GM19239 (cell line): ENCODE measurements at places on chromosomes 1 and 21.

GRCh38 chr1:40665335-40666171 lies at the start of gene RIMS3:
Gene RIMS3 (minus strand): TSS chr1:40665682. CDS start chr1:40641925, 23,757 bp downstream.
- peak; percentile 90 for DNase-seq

- peak; percentile 26 for DNase-seq
These were observed 50.5 kb upstream of the GFI1 start for GRCh38 chr1:92536980-92537884.

- no peak for DNase-seq
These were observed 76.4 kb downstream of the TGFB2 start for GRCh38 chr1:218421531-218421930.

- DNase-seq = no peak
These were observed 93.5 kb upstream of the SIM2 start for GRCh38 chr21:36605426-36605825.

DNA sequence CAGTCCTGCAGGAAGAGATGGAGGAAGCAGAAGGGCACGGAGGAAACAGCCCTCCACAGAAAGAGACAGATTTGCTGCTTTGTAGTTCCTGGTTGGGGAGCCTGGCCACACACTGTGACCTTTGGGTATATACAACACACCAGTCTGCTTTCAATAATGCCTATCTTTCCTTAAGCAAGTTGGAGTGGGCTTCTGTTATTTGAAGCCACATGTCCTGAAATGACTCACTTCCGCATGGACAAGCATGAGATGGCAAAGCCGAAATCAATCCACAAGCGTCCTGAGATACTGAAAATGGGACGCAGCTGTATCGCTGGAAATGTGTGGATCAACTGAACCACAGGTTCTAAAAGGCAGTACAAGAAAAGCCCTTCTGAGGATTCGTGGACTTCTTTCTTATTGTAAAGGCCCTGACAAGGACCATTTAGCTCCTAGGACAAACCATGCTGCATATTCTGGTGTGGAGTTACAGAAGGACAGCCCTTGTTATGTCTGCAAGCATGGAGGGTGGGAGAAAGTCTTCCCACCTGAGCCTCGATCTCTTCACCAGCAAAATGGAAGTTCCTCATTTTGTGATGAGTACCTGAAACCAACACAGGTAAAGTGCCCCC lies 22.7 kb upstream of the FHAD1 start:
- no peak for DNase-seq

DNA sequence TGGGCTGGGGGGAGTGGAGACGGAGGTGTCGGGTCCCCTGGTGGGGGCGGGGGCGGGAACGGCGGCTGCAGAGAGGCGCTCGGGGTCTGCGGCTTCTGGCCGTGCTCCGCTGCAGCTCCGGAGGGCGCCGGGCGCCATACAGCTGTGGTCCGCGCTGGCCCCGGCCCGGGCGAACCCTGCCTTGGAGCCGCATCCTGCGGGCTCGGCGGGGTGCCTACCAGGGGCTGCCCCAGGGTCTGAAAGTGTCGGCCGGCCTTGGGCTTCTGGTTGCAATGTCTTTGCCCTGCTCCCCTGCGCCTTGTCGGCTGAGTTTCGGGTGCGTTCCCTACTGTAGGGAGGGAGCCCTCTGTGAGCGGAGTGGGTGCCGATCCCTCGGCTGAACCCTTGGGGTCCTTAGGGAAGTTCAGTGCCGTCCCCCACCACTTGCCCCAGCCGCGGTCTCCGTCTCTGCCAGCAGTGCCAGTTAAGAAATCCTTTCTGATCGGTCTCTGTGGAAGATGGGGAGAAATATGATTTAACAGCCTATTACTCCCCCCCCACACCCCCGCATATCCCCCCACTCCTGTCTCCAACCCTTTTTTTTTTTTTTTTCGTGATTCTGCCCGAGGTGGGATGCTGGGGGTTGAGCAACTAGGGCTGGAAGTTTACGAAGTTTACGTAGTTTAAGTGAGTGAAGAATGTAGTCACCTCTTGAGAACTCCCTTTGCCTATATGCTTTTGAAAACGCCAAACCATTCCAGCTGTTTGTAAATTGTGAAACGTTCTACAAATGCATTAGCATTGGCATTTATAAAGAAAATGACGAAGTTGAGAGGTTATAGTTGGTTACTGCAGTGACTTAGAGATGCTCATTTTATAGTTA lies 588 bp downstream of the NEXN start:
- DNase-seq = peak; percentile 12

- no peak for DNase-seq
These were observed 259.9 kb downstream of the HHIPL2 start for GRCh38 chr1:222288053-222288452.

GRCh38 chr1:43068911-43069310 lies 103.2 kb downstream of the EBNA1BP2 start:
- DNase-seq = no peak

GRCh38 chr21:26199456-26199855 lies 28.9 kb upstream of the APP start:
- no peak for DNase-seq

DNA sequence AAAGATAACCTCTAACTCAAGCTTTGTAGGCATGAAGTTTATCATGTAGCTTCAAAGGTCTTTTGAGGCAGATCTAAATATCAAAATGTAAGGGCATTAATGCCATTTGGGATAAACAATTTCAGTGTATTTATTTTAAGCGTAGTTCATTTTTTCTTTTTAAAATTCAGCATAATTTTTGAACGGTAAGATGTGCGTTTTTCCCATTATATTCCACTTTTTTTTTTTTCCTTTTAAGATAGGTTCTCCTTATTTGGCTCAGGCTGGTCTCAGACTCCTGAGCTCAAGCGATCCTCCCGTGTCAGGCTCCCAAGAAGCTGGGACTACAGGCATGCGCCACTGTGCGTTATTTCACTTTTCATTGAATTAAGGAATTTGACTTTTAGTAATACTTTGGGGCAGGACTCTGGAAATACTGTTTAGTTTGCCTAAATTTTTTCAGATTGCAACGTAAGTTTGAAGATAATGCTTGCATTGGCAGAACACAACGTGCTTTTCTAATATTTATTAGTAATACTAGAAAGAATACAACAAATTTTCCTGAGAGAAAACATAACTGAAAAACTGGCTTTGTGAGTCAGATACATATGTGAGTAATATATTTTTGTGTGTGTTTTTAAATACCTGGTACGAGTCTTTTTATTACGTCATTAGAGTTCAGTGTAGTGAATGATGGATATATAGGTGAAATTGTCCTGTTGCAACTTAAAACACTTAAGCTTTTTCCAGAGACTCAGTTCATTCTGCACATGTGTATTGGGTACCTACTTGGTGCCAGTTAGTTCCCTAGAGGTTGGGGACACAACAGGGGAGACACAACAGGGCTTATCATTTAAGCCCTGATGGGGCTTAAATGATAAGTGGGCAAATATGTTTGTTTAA lies 2.2 kb downstream of the RALGPS2 start:
- DNase-seq = no peak
